ENCODE measurements at places on chromosomes 11 and 22.

DNA sequence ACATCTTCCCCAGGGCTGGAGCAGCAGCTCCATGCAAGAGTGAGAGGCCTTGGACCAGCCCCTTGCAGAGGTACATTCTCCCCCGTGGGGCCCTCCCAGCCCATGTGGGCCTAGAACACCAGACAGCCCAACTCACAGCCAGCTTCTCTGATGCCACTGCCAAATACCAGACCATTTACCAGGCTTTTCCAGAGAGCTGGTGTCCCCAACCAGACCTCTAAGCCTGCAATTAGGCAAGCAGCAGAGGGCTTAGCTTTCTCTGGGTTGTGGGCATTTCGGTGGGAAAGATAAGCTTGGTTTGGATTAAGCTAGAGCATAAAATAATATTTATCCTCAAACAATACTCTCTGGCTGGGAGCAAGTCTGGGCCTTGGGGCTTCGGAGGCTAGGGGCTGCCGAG, 75.6 kb downstream of the TP53I11 start:
- DNase-seq: no peak

GRCh38 chr22:29570456-29570855, 10.5 kb downstream of the NIPSNAP1 start:
- DNase-seq: no peak

DNA sequence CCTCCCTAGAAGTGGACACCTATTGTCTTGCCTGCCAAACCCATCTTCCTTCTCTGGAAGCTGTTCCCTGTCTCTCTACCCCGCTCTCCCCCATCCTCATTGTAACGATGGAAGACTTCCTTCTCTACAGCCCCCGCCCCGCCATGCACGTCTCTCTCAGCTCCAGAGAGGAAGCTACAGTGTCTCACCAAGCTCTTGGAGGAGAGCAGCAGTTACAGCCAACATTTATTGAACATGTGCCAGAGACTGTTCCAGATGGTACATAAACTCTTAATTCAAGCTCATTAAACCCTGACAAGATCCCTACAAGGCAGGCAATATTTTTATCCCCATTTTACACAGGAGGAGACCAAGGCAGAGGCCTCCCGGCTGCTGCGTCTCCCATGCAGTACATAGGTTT, 15.1 kb downstream of the MCHR1 start:
- DNase-seq: no peak

DNA sequence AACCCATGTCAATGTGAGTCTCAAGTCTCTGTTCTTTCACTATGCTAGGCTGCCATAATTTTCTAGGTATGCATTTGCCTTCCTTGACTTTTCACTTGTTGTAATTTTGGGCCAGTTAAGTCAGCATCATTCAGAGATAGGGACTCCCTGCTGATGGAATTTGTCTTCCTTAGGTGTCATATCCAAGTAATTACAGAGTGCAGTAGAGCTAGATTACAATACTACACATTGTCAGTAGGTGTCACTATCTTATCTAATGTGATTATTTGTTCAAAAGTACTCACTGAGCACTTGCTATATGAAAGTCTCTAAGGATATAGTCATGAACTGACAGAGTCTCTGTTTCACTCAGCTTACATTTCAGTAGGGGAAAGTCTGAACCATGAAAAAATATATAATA, 25.0 kb upstream of the SYN3 start:
- DNase-seq: no peak

DNA sequence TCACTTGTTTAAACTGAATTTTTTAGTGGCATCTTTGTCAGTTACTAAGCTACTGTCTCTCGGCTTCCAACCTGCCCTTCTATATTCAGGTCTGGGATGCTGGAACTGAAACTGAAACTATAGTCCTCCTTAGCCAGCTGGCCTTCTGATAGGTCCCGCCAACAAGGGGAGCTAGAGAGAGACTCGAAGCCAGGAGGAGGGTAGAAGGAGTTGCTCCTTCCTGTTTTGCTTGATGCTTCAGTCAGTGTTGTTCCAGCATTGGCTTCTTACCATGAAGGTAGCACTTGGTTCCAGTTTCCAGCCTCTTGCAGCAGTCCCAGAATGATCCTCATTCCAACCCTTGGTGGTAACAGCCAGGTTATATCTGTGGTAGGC, 32.9 kb upstream of the HORMAD2 start:
- no peak for DNase-seq

DNA sequence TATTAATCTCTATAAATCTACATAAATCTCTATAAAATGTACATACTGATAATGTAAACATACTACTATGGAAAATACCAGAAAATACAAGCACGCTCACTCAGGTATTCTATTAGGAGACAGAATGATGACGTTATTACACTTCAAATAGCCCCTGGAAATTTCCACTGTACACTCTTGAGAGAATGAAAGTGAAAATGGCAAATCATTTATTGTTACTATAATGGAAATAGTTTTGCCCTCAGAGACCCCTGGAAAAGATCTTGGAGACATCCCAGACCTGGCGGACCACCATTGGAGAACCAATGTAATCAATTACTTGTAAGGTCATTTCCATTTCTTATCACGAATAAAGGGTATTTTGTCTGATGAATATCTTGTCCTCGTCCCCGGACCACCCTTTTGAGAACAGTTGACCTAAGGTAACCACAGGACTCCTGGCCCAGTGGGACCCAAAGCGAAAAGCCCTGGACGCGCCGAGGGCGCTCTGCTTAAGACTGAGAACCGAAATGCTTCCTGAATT, 509 bp upstream of the PRRG4 start:
- no peak for DNase-seq

GRCh38 chr11:57314221-57314973, 10.4 kb downstream of the TNKS1BP1 start:
- no peak for DNase-seq

GRCh38 chr11:88359114-88359513, 21.6 kb upstream of the CTSC start:
- no peak for DNase-seq

GRCh38 chr11:47552566-47553405, at the start of gene CELF1:
TSS of gene CELF1 (minus strand) at chr11:47553132. CDS start at chr11:47499523, 53,609 bp downstream.
- DNase-seq: peak; percentile 91

- DNase-seq: peak; percentile 48
Measured at GRCh38 chr11:34620820-34621792, at the start of gene EHF. TSS of gene EHF (plus strand) at chr11:34621093. CDS start at chr11:34642631, 21,538 bp downstream.

- DNase-seq: peak; percentile 35
Measured at GRCh38 chr11:3022300-3022967, 30.3 kb upstream of the NAP1L4 start.

GRCh38 chr22:32994041-32994830, 63.9 kb downstream of the SYN3 start:
- DNase-seq: no peak

DNA sequence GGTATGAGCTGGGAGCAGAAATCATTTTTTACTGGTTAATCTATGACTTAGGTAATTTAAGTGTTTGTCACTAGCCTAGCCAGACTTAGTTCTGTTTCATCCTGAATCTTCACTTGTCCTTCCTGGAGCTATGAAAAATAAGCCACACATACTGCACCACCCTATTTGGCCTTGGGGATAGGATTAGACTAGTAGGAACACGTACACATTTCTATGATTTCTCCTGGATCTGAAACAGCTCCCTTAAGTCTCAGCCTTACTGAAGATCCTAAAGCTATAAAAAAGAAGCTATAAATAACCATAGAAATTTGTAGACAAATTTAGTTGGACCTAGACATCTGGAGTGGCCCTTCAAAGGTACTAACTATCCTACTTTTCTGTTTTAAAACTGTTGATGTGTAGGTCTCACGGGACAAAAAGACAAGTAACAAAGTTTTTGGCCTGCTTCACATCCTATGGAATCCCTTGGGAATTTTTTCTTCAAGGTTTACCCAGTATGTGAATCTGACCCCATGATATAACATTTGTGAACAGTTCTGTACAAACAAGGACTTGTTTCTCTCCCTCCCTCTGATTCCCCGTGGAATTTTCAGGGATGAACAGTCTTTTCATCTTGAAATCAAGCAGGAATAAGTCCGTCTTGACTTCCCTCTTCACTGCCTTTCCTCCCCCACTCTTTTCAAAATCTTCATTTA, 275.0 kb downstream of the FAM76B start:
- DNase-seq: no peak

- DNase-seq: no peak
Measured at GRCh38 chr11:72393303-72393702, 41.0 kb downstream of the CLPB start.

GRCh38 chr11:128462922-128463321, 124.4 kb downstream of the ETS1 start:
- DNase-seq: no peak

DNA sequence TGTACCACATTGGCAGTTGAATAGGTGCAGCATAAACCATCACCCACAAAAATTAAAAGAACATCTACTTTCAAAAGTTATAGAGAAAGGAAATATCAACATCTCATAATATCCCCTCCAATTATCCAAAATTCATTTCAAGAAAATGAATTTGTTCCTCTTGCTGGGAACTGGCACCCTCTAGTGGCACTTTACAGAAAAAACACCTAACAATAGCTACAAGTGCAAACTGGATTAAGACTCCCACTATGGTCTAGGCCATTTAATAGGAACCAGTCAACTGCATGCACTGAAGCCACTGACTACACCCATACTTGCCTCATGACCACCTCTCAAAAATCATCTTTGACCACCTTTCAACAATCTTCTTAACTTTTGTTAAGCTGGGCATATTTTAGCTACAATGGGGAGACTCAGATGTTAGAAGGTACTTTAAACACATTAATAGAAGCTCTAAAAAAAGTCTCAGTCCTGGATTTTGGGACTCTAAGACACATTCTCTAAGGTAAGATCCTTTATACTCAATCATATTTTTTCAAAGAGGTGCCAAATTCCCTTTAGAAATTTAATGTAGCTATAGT, 17.3 kb downstream of the TRAF6 start:
- peak; percentile 34 for DNase-seq

GRCh38 chr11:124578761-124579160, 9.0 kb downstream of the OR8A1 start:
- no peak for DNase-seq

DNA sequence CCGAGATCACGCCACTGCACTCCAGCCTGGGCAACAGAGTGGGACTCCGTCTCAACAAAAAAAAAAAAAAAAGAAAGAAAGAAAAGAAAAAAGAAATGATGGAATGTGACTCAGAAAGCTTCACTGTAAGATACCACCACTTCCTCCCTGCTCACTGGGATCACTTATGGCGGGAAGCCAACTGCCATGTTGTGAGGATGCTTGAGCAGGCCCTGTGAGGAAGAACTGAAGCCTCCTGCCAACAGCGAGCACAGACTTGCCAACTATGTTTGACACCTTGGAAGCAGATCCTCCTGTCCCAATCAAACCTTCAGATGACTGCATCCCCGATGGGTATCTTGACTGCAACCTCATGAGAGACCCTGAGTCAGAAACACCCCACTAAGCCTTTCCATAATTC, 8.3 kb downstream of the SEC14L6 start:
- no peak for DNase-seq

DNA sequence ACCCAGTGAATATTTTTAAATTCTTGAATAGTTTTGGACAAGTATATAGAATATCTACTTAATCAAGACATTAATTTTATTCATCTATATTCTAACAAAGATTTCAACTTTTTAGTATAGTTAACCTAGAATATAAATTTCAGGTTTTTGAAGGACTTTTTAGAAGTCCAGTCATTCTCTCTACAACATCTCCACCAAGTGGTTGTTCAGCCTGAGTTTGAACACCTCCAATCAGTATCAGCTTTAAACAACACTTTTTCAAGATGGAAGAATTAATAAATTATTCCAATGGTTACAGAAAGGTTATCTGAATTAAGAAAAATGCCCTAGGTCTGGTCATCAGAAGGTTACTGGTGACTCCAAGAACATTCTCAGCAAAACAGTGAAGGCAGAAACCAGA, 31.8 kb downstream of the EIF3M start:
- DNase-seq: no peak

- no peak for DNase-seq
Measured at GRCh38 chr11:34204396-34205279, 99.2 kb downstream of the NAT10 start.

GRCh38 chr22:29331658-29332300, 16.3 kb upstream of the RASL10A start:
- no peak for DNase-seq

GRCh38 chr11:18295316-18295715, 26.6 kb downstream of the HPS5 start:
- no peak for DNase-seq

GRCh38 chr11:74729397-74729796, 1.8 kb downstream of the CHRDL2 start:
- DNase-seq: no peak

- no peak for DNase-seq
Measured at GRCh38 chr22:43861529-43861928, 784 bp downstream of the SULT4A1 start.

DNA sequence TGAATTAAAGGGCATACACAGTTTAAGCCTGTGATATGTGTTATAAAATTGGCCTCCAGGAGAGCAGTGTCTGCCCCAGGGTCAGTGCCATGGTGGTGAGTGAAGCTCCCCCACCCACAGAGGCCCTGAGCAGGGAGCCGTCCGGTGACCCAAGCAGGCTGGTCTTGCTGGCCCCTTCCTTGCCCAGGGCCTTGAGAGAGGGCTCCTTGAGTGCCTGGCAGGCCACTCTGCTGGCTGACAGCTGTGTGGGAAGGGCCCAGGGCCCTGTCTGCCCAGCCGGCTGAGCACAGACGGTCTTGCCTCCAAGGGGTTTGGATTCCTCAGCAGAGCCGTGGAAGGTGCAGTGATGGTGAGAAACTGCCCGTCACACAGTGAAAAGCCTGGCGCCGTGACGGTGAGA, 25.9 kb downstream of the PTDSS2 start:
- no peak for DNase-seq

GRCh38 chr11:123560006-123560405, 94.4 kb downstream of the SCN3B start:
- peak; percentile 74 for DNase-seq

GRCh38 chr11:16796311-16796710, 57.9 kb downstream of the C11orf58 start:
- DNase-seq: no peak

DNA sequence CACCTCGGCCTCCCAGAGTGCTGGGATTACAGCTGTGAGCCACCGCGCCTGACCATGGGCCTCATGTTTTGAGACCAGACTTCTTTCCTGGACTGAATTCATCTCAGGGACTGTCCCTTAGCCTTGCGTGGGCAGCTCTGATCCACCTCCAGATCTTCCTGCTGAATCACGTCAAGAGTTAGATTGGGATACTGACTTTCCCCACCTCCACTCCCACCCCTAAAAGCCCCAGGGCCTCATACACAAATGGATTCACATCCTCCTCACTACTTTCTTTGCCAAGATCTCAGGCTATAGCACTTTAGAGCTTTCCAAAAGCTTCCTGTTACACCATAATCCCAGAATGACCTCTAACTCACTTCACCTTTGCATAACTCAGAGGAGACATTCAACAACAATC, 12.1 kb downstream of the CCDC87 start:
- DNase-seq: peak; percentile 16

- no peak for DNase-seq
Measured at GRCh38 chr11:26194881-26195280, 137.0 kb upstream of the ANO3 start.

DNA sequence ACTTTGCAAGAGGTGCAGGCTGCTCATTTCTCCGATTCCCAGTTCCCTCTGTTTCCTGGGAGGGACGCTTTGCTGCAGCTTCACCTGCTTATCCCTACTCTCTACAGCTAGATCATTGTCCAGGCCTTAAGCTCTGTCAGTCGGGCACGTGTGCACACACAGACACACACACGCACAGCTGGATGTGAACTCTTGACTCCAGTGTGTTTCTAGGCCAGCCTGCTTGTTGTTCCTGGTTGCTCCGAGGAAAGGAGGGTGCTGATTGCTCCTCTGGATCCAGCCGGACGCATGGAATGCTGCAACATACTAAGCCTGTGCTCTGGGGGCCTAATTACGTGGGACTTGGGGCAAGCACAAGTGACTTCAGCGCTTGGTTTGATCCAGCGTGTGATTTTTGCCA, 19.7 kb downstream of the ZNRF3 start:
- DNase-seq: no peak

GRCh38 chr11:25981998-25982397, 349.9 kb upstream of the ANO3 start:
- DNase-seq: no peak
